Esophagus mucosa (tissue), 1 donor: ENCODE measurements at places on chromosomes 3 and 15. TPM values are rescaled to one million over a fixed set of nuclear protein-coding genes. Genes with fewer than 3 reads are reported as not detected.
A peak's percentile ranks its signal among the peaks of the same experiment; 100 is the strongest.

DNA sequence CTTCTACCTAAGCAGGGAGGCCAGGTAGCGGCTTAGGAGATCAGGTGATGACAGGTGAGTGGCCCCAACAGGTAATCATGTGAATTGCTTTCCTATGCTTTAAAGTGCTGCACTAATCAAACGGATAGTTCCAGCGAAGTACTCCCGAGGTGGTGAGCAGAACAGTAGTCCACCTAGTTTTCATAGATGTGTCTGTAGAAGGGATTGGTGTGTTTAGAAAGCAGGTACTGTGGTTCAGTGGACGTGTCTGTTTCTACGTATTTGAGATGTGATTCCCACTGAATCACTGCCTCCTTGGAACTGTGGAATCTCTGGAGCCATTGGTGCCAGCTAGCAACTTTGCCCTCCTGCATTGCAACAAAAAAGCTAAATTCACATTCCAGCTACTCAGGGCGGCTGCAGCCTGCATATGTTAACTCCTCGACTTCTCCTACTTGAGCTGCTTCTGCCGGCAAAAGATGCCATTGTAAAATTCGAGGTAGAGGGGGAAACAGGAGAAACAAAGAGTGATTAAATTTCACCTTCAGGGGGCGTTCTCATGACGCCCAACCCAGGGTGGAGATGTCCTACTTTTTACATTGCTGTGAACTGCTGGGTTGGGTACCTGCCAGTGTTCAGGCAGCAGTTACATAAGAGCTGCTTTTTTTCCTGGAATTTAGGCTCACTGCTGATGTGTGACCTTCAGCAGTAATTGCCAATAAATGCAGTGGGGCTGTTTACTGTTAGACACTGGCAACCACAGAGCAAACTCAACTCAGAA, 227.3 kb downstream of the ITPR1 start:
- peak; percentile 51 for ATAC-seq

Gene LTK
- 0.12 TPM for total RNA-seq

DNA sequence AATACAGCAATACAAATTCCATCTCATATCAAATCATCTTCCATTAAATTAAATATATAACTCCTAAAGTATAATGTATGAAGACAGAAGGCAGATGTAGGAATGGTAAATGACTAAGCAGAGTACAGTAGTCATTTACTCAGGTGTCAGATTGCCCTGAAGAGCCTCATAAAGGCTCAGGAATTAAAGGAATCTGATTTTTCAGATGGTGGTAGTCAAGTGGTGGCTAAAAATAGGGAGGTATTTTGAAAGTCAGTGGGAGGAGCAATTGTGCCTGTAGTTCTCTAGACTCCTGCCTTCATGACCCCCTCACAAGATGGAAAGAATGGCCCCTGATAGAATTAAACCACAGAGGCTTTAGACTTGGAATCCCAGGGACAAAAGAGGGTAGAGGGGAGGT, 142.7 kb upstream of the SYNPR start:
- ATAC-seq, result no peak

Gene GNAT1
- total RNA-seq, result 0.08 TPM

Gene LRRK1
- total RNA-seq, result 14.2 TPM

Gene CPNE4
- 0.04 TPM for total RNA-seq

GRCh38 chr15:28909958-28910500, 24.3 kb downstream of the APBA2 start:
- ATAC-seq, result no peak

DNA sequence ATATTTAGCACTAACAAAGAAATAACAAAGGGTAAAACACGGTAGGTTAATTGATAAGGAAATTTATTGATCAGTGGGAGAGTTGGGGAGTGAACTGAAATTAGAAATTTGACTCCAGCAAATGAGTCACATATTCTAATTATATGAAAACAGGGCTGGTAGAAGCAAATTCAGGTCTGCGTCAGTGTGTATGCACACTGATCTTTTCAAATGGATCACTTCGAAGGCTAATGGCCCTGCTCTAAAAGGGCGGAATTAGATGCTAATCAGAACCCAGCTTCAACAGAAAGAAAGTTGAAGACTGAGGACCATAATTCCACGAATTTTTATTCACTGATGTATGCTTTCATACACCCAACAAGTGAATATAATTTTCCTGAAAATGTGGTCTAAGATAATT, 762.4 kb upstream of the DPPA4 start:
- ATAC-seq, result no peak

GRCh38 chr15:42921342-42921731, 759 bp upstream of the TTBK2 start:
- ATAC-seq, result peak; percentile 27

Gene FAM174B
- 4.3 TPM for total RNA-seq
